ENCODE measurements at places on chromosomes 1 and 21. TPM values are rescaled to one million over a fixed set of nuclear protein-coding genes. Genes with fewer than 3 reads are reported as not detected.

The PERM1 gene
- 3.4 TPM for polyA plus RNA-seq

The LGR6 gene
- 6.3 TPM for polyA plus RNA-seq

The LAMB3 gene
- 31.1 TPM for polyA plus RNA-seq

The MAN1C1 gene
- polyA plus RNA-seq = 3.7 TPM

The RGS4 gene
- polyA plus RNA-seq = 0.39 TPM

The NCMAP gene
- polyA plus RNA-seq = 0.02 TPM

The TNFAIP8L2 gene
- polyA plus RNA-seq = 1.2 TPM

The TFF2 gene
- 0.13 TPM for polyA plus RNA-seq

The AQP10 gene
- polyA plus RNA-seq = 0.02 TPM

The ITLN2 gene
- polyA plus RNA-seq = 0.20 TPM

The IQGAP3 gene
- polyA plus RNA-seq = 7.8 TPM

The PMVK gene
- polyA plus RNA-seq = 29.4 TPM
